Amniotic stem cell (primary cell): ENCODE measurements at places on chromosomes 2 and 18.

- no peak for DNase-seq
Observed at GRCh38 chr2:46863882-46864281, 51.7 kb downstream of the MCFD2 start.

GRCh38 chr2:216283038-216283900 lies 89.0 kb downstream of the MARCHF4 start:
- no peak for DNase-seq

GRCh38 chr2:123693836-123694235 lies 331.3 kb upstream of the CNTNAP5 start:
- no peak for DNase-seq

GRCh38 chr2:170505631-170506275 lies 209.4 kb upstream of the SP5 start:
- no peak for DNase-seq

- DNase-seq, result no peak
Observed at GRCh38 chr18:35097195-35097594, 56.0 kb downstream of the MAPRE2 start.

DNA sequence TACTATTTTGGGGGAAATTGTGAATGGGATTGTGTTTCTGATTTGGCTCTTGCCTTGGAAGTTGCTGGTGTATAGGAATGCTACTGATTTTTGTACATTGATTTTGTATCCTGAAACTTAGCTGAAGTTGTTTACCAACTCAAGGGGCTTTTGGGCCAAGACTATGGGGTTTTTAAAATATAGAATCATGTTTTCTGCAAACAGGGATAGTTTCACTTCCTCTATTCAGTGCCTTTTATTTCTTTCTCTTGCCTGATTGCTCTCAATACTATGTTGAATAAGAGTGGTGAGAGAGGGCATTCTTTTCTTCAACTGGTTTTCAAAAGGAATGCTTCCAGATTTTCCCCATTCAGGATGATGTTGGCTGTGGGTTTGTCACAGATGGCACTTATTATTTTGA lies 1383.8 kb upstream of the ACVR2A start:
- DNase-seq, result no peak

- no peak for DNase-seq
Observed at GRCh38 chr18:69628774-69629359, 228.2 kb downstream of the DOK6 start.

DNA sequence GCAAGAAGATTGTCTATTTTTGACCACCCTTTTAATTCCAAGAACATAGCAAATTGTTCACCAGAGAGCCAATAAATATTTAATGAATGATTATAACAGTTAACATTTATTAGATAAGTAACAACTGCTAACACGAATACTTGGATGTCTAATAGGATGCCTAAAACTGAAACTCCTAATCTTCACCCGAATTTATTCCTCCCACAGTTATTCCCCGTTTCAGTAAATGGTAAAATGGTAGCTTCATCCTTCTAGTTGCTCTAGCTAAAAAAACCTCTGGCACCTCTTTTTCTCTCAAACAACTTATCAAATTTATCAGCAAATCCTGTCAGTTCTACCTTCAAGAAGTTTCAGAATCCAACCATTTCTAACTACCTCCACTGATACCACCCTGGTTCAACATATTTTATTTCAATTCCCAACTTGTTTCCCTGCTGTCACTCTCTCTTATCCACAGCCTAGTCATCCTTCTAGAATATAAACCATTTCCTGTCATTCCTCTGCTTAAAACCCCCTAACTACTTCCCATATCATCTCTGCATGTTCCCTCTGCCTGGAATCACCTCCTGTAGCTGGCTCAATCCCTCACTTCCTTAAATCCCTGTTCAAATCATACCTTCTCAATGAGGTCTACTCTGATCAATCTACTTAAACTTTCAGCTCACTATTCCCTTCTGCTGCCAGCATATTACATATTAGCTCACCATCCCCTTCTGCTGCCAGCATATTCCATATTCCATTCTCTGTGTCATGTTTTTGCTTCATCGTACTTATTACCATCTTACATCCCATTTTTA lies 93.8 kb downstream of the ROCK2 start:
- no peak for DNase-seq

- DNase-seq, result no peak
Observed at GRCh38 chr2:220178991-220179695, 551.7 kb downstream of the SLC4A3 start.

GRCh38 chr2:97724073-97724410 lies 10.7 kb downstream of the ZAP70 start:
- no peak for DNase-seq

- DNase-seq, result peak; percentile 24
Observed at GRCh38 chr2:44686561-44686960, 254.9 kb upstream of the SIX3 start.

DNA sequence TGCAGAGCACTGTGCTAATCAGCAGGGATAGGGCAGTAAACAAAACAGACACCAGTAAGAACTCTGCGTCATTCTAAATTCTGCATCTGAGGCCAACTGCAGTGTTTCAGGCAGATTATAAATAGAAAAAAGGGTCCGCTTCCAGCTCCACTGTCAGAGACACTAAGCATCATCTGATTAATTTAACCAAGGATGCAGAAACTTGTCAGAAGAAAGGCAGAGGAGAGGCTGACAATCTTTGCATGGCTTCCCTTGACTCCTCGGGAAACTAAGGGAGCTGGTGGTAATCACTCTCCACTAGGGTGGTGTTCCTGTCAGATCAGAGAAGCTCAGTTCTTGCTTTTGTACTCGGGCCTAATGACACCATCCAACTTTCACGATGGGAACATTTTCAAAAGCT lies 123.5 kb downstream of the DNAH6 start:
- DNase-seq, result no peak

- DNase-seq, result no peak
Observed at GRCh38 chr2:165927353-165927752, 26.2 kb downstream of the TTC21B start.

DNA sequence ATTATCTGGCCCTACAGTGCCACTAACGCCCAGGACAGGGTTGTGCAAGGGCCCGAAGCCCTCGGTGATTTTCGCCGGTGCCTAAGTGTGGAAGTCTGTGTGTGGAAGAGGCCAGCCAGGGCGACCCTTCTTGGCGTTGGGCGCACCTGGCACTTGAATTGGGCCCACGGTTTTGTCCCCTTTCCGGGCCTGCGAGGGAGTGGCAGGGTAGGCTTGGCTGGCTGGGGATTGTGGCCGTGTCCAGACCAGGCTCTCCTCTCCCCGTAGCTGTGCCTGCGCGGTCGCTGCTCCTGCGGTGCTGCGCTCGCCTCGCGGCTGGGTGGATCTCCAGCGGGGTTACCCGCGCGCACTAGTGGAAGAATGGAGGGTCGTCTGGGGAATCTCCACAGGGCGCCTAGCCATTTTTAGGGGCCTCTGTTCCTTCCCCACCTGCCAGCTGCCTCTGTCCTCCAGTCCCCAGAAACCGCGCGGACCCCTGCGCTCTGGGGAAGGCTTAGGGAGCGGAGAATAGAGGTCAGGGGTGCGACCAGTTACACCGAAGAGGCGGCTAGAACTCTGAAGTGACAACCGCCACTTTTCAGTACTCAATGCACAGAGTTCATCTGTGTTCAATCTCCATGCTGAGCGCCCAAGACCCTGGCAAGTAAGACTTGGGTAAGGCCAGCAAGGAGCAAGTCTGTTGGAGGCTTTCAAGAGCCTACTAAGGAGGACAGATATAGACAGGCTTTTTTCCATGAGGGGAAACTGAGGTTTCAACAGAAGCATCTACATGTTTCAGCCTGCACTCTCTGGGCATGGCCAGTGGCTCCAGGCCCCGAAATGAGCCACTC lies 16.0 kb downstream of the EVX2 start:
- no peak for DNase-seq

DNA sequence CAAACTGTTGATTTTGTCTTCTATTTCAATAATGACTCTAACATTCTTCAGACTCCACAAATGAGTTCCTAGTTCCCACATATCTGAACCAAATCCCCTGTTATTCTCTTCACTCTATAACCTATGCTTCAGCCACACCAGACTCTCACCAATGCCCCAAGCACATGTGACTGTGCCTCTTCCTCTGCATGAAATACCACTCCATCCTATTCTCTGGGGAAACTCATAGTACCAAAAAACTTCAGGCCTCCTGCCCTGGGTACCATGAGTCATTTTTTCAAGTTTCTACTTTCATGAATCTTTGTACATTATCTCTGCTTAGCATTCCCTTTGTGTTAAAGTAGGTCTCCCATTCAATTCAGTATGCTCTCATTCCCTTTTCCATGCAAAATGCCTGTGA lies 353.2 kb downstream of the ZEB2 start:
- DNase-seq, result no peak

DNA sequence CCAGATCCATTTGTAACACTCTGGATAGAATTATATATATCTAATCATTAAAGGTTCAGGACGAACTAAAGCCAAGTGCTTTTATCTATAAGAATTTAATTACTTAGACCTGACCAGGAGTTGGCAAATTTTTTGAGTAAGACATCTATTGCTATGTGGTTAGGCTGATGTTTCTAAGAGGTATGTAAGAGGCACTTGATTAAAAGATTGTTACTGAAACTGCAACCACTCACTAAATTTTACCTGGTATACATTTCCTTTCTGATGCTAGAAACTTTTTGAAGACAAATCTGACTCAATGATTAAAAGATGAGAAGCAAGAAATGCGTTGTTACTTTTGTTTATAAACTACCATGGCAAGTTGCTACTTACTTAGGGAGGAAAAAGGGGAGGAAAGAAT lies 76.7 kb upstream of the CHAC2 start:
- no peak for DNase-seq

DNA sequence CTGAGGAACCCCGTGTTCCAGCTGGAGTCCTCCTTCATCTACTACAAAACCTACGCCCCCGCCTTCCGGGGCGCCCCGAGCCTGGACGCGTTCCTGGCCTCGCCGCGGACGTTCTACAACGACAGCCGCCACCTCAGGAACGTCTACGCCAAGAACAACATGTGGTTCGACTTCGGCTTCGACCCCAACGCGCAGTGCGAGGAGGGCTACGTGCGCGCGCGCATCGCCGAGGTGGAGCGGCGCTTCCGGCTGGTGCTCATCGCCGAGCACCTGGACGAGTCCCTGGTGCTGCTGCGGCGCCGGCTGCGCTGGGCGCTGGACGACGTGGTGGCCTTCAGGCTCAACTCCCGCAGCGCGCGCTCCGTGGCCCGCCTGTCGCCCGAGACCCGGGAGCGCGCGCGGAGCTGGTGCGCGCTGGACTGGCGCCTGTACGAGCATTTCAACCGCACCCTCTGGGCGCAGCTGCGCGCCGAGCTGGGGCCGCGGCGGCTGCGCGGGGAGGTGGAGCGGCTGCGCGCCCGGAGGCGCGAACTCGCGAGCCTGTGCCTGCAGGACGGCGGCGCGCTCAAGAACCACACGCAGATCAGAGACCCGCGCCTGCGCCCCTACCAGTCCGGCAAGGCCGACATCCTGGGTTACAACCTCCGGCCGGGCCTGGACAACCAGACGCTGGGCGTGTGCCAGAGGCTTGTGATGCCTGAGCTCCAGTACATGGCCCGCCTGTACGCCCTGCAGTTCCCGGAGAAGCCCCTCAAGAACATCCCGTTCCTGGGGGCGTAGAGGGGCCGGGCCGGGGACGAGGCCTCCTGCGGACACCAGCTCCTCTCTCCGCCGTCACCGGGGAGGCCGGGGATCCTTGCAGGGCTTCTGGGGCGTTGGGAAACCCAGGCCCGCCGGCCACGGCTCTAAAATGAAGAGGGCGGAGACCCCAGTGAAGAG lies 5.3 kb upstream of the NEU4 start:
- DNase-seq, result no peak

DNA sequence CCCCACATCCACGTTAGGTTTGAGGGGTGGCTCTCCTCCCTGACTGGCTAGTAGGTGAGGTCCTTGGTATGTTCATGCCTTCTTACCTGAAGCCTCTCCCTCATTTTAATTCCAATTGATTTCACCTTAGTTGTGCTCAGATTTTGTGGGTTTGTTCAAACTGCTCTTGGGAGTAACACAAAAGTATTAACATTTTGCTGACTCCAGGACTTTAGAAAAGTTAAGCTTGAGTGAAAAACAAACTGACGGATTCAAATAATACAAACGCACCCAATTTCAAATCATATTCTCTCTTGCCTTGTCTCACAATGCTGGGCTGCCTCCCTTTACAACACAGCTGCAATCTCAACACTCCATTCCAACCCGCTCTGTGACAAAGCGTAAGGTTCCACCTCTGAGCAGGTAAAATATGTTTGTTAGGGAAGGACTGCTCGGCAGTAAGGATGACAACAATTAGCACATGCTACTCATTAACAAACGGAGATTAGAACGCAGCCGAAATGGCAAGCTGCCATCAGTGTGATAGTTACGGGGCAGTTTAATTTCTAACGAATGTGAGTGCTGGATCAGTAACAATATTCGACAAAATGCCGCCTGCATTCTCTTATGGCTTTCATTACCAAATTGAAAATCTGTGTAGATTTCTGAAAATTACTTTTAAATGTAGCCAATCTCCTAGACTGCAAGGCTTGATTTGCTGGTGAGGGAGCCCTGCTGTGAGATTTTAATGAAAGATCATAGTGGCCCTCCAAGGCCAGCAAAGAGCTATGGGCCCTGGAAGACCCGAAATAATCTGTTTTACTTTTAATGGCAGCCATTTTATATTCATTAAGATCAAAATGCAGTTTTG lies 730.6 kb upstream of the FANCL start:
- DNase-seq, result no peak

DNA sequence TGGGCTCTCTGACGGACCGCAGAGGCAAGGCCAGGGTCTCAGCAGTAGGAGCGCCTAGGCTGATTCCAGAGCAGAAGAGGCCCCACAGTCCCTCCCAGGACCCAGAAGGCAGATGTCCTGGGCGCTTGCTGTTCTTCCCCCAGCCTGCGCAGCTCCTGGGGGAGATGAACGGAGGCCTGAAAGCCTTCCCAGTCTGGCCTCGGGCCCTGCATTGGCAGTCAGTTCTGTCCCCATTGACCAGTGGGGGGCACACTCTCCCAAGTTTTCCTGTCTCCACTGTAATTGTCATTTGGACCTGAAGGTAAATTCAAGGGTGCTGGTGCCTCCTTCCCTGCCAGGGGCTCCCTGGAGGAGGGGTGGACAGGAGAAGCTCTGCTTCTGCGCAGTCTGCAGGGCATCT lies 345.7 kb downstream of the CYP26B1 start:
- peak; percentile 53 for DNase-seq

DNA sequence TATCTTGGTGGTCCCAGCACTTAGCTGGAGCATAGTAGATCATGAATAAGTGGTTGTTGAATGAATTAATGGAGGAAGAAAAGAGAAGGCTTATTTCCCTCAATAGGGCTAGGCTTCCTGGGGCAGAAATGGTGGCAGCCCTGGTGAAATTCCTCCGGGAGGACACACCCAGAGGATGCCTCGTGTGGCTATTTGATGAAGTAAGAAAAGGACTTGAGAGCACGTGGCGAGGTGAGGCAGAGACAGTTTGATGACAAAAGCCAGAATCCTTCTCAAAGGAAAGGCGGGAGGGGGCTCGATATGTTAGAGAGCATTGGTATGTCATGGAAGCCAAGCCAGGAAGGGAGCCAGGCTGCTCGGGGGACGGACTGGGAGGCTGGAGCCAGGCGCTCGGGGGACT lies 14.7 kb downstream of the FAM228A start:
- no peak for DNase-seq

DNA sequence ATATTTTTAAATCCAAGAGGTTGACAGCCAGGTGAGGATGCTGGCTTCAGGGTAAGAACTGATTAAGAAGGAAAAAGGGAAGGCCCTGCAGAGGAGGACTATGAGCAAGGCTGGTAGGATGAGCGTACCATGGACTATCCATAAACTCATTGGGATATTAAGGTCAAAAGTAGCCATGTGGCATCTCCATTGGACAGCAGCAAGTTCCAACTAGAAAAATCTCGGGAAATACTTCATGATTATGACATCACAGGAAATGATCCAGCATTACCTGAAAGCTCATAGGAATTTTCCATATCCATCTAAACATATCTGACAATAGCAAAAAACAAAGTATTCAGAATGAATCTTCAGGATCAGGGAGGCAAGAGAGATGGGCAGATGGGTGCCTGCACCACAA lies 34.2 kb downstream of the TGFA start:
- DNase-seq, result no peak
